Suppressor macrophage treated with lipopolysaccharide for 4 hours (primary cell): ENCODE measurements at places on chromosomes 6 and 20.

GRCh38 chr20:6421321-6422248 is 298.8 kb upstream of the FERMT1 start:
- DNase-seq, result no peak

DNA sequence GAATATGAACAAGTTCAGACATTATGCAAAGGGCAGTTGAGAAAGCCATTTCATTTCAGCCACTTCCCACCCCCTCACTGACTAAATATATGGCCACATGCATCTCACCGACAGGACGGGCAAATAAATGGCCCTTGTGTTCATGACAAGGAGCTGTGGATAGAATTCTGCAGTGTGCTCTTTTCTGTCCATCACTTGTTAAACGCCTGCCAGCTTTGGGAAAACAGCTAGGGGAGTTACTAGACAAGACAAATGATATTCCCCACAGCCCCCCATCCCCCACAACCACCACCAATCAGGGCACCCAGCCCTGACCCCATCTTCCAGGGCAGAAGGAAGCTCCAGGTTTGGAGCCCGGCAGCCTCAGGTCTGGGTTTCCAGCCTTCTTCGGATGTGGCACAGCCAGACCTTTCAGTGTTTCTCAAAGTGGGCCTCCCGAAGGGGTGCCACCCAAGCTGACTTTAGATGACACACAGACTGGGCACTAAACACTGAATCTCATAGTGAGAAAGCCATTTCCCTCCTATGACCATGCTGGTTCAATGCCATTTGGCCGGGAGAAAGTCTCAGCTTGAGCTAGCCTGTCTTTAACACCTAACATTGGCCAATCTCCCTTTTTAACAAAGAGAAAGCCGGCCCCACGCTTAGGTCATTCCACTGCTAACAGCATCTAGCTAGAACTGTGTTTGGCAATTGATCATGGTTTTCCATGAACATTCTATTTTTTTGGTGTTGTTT is 4.0 kb upstream of the RIPOR3 start:
- no peak for DNase-seq

DNA sequence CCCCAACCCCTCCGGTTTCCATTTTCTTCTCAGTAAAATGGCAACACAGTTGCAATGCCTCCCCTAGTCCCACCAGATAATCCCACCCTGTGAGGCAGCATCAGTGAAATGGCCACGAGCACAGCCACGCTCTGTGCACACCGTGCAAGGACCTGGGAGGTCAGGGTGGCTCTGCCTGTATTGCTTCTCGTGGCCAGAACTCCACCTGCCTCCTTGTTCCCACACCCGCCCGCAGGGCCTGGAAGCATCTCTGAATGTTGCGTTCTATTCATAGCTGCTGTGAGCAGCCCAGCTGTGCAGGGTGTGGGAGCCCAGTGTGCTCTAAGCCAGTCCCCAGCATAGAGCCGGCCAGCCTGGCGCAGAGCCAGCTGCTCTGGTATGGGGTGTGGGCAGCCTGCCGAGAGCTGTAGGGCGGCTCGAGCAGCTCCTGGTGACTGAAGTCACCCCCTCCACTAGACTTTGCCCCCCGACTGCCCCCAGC is 161.1 kb downstream of the DLL1 start:
- no peak for DNase-seq

GRCh38 chr6:5085648-5086293 is 630 bp downstream of the PPP1R3G start:
- peak; percentile 21 for DNase-seq

DNA sequence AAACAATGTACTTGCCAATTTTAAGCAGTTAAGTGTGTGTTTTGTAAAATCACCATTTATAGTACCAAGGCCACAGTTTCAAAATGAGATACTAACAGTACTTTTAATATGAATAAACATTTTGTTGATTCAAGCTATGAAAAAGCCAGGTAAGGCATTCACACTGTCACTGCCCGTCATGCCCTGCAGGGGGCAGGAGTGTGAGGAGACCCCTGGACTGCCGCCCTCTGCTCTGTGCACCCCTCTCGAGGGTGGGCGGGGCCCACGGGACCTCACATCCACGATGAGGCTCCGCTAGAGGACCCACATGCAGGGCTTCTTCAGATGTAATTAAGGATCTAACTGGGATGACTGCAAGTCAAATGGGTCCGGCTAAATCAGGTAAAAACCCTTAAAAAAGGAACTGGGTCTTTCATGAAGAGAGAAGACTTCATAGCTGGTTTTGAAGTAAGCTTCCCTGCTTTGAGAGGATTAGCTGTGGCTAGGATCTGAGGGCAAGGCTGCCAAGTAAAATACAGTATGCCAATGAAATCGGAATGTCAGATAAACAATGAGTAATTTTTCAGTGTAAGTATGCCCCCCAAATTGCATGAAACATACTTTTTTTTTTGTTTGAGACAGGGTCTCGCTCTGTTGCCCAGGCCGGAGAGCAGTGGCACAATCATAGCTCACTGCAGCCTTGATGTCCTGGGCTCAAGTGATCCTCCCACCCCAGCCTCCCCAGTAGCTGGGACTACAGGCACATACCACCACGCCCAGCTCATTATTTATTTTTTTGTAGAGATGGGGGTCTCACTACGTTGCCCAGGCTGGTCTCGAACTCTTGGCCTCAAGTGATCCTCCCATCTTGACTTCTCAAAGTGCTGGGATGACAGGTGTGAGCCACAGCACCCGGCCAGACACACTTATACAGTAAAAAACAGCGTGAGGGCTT is 18.7 kb downstream of the DIDO1 start:
- peak; percentile 12 for DNase-seq

DNA sequence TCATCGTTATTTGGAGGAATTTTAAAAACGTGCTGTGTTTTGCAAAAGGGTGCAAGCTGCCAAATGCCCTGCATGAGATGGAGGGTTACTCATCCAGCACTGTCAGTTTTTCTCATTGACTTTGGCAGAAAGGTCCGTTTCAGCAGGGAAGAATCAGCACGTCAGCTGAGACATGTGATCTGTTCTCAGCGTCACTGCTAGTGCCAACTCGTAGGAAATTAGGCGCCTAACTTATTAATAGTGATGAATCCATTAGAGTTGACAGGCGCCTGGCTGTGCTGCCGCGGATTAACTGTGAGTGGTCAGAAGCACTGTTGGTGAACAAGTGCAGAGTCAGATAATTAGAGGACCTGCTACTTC is 175.5 kb upstream of the FOXQ1 start:
- no peak for DNase-seq

GRCh38 chr6:39402239-39402751 is 79.8 kb upstream of the KCNK16 start:
- no peak for DNase-seq

- DNase-seq, result no peak
Measured at GRCh38 chr6:44704240-44705150, 317.0 kb downstream of the CDC5L start.

- no peak for DNase-seq
Measured at GRCh38 chr20:51740838-51741237, 27.4 kb downstream of the ATP9A start.

- DNase-seq, result no peak
Measured at GRCh38 chr20:219290-220115, 7.6 kb upstream of the DEFB129 start.

GRCh38 chr6:110049696-110050439 is 71.8 kb downstream of the GPR6 start:
- DNase-seq, result no peak

DNA sequence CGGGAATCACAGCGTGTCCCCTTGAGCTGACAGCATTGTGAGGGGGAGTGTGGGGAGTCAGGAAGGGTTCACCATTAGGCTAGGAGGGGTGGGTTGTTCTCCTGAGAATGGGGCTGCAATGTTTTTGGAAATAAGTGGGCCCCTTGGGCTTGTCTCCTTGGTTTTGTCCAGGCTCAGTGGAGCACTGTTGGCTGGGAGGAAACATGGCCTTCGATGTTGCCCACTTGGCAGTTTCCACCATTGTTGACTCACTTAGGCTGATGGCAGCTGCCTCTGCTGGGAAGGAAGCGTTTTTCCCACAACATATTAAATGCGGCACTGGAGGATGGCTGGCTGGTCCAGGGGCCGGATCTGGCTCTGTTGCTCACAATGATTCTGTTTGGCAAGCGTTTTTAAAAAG is 512.1 kb downstream of the QKI start:
- no peak for DNase-seq
